ENCODE measurements at places on chromosomes 7 and 10.

DNA sequence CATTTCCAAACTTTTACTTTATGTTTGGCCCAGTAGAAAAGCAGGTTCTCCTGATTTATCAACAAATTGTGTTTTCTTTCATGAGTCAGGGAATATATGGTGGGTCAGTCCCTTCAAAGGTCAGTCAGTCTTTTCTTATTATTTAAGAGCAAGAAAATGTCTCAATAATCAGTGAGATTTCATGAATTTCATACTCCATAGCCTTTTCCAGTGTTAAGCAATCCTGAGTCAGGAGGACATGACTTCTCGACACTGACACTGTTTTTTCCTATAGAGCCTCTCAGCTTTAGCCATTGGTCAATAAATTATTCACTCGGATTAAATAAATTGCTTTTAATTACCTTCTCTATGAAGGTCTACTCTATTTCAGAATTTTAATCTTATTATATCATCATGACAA is 334.5 kb downstream of the SORCS1 start:
- DNase-seq, result no peak

DNA sequence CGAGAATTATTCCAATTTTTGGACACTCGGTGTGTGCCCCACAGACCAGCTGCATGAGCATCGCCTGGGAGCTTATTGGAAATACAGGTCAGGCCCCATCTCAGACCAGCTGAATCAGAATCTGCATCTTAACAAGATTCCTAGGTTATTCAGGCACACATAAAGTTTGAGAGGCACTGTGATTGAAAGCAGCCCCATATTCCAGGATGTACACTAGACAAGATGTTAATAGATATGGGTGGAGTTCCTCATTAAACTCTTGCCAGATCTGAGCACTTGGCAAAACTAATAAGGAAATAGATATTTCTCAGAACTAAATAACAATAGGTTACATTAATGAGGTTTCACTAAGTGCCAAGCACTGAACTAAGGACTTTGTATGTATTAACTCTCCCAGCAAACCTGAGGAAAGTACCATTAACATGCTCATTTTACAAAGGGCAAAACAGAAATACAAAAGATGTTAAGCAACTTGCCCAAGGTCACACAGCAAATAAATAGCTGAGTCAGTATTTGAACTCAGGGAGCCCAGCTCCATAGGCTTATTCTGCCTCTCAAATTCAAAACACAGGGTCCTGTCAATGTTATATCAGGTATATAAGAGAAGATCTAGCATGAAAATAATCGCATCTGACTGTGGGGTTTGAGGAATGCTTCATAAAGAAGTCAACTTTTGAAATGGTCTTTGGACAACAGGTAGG is 29.9 kb downstream of the PPP1R3C start:
- no peak for DNase-seq

DNA sequence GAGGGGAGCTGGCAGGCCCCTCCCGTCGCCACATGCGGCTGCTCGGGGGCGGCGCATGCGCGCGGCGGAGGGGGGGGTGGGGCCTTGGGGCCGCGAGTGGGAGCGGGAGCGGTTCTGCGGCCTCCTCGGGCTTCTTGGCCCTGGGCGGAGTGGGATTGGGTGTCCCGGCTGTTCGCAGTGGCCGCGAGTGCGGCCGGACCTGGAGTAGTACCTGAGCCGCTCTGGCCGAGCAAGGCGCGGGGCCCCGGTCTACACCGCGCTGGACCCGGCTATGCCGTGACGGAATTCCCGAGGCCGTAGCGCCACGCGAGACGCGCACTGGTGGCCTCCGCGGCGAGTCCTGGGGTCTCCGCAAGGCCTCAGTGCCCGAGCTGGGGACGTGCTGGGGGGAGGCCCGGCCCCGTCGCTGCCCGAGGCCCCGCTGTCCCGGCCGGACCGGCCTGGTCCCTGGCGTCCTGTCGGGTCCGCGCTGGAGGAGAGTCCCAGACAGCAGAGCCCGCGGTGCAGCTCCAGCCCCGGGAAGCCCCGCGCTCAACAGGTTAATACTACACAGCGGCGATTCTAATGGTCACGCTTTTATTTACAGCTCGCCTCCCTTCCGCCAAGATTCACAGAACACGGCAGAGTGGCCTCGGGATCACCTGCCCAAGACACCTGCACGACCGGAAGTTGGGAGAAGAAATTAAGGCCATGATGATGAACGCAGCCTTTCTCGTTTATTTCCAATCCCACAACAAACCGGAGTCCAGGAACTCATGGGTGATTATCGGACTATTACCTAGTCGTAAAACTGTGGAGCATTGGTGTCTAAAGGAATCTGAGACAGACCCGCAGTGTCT is 671 bp upstream of the PAXIP1 start:
- DNase-seq, result peak; percentile 60

DNA sequence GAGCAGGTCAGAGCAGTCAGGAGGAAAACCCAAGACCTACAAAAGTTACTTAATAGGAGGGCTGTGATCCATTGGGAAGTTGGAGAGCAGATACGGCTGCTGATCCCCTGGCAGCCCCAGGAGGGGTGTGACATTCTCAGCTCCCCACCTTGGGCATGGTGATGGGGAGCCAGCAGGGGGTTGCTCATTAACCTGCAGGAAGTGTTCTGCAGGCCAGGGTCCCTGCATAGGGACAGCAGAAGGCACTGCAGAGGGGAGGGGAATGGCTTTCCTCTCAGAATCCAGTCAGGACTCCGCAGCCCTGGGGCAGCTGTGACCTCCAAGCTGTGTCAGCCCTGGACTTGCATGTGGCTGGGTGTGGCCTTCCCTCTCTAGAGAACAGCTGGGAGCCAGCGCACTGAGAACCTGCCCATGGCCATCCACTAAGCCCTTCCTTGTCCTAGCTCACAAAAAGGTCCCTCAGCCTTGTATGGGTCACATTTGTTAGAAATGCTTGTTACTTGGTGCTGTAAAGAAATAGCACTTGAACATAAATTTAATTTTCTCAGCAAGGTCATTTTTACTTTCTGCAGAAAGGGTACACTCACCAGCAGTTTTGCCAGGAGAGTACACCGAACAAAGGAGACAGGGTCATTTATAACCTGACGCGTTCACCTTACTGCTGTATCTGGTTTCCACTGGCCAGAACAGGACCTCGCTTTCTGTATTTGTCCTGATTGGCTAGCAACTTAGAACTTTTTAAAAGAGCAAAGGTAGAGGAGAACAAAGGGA is 169.6 kb downstream of the COBL start:
- DNase-seq, result no peak

GRCh38 chr10:103495321-103495720 is 1.8 kb downstream of the NEURL1 start:
- no peak for DNase-seq

- no peak for DNase-seq
These were observed 63.6 kb upstream of the SFMBT2 start for GRCh38 chr10:7474388-7474787.

DNA sequence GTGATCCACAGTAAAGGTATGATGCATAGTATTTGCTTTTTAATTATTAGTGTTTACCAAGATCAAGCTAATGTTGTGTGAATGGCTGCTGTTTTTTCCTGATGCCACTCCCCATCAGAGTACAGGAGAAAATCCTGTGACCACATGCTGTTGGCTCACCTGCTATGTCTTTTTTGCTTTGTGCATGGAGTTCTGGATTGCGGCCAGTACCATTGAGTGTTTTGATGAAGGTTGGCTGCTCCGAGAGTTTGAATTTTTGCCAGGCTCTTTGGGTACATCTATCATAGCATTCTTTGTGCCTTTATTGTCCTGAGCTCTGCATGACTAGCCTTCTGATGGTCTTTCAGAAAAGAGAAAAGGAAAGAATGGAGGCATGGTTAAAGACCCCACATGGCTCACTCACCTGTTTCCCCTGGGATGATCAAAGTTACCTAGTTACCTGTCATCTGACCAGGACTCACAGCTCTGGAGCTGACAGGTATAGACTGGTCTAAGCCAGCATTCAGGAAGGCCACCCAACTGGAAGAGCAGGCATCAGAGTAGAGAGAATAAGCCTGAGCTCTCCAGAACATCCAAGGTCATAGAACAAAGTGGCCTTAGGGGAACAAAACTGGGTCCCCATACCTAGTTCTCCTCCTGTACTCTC is 11.8 kb upstream of the SGPL1 start:
- DNase-seq, result no peak

- DNase-seq, result peak; percentile 41
These were observed at the start of gene RNLS for GRCh38 chr10:88582806-88583583. Gene RNLS, minus strand, starts transcription at chr10:88583318.

- no peak for DNase-seq
These were observed 5.8 kb downstream of the SYNPO2L start for GRCh38 chr10:73649876-73650536.

DNA sequence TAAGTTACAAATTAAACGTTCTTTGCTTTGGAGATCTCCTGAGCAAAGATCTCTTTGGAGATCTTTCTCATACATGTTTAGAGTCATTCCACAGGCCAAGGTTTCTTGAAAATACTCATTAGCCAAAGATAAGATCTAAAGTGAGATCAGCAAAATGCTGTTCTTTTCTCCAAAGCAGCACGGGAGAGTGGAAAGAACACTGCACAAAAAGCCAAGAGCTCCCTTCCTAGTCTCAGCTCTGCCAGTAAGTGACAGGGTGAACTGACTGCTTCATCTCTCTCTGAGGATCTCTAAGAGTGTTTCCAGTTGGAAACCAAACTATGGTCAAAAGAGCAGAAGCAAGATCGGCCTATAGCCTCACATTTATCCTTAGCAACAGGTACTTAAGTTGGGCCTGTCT is 168.4 kb upstream of the ASAH2 start:
- no peak for DNase-seq

- DNase-seq, result no peak
These were observed 9.9 kb downstream of the VIM start for GRCh38 chr10:17237915-17238444.

DNA sequence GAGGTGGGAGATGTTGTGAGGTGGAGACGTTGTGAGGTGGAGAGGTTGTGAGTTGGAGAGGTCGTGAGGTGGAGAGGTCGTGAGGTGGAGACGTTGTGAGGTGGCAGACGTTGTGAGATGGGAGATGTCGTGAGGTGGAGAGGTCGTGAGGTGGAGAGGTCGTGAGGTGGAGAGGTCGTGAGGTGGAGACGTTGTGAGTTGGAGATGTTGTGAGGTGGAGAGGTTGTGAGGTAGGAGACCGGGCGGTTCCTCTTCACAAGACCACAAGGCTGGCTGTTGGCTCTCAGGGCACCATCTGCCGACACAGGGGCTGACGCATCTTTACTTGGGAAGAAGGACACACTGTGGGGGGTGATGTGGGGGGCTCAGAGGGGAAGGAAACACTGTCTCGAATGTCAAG is 34.7 kb upstream of the SHH start:
- no peak for DNase-seq

DNA sequence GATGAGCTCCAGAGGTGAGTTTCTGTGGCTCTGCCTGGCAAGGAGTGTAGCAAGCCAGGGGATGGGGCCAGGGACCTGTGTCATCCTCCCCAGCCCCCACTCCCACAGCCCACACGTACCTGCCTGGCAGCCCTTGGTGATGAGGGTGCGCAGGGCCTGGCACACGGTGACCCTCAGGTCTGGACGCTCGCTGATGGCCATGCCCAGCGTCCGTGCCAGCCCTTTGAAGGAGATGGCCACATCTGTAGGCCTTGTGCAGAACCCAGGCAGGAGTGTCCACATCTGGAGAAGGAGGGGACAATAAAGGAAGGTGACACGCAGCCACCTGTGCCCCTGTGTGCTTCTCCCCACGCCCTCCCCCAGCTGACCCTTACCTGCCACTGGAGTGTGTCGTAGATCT is 27.7 kb downstream of the RRP12 start:
- no peak for DNase-seq

DNA sequence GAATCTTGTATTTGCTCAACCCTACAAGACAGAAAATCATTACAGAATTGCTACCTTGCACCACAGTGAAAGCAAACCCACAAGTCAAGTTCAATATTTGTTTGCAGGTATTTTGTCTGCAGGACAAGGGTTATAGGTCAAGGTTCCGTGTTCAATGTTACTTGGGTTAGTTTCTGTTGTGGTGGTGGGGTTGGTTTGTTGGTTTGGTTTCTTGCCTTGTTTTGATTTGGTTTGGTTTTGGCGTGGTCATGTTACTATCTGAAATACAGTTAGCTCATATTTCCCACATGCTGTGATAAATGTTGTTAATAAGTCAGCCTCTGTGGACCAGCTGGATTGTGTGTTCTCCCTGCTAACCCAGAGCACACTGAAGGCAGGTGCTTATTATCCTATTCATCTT is 75.6 kb upstream of the INSIG1 start:
- no peak for DNase-seq

DNA sequence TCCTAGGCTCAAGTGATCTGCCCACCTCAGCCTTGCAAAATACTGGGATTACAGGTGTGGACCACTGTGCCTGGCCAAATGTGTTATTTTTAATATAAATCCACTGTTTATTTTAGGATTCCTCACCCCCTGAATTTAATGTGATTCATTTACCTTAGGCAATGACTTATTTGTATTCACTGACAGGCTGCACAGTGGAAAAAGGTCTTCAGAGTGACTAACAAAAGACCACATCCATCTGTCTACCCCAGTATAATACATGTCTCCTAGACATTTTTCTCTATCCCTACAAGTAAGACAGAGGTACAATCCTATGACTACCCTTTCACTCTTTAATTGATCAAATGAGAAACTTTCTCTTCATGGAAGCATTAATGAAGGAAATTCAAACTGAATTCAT is 230.2 kb downstream of the AHR start:
- DNase-seq, result no peak

- DNase-seq, result no peak
These were observed 14.0 kb upstream of the ZFAND2A start for GRCh38 chr7:1174002-1174401.

Data from stimulated activated CD8-positive, alpha-beta memory T cell treated with anti-CD3 and anti-CD28 coated beads, Interleukin-2, amount 100 ng/mL, for 1 hour (primary cell).